ENCODE measurements at places on chromosomes 5 and 9.

DNA sequence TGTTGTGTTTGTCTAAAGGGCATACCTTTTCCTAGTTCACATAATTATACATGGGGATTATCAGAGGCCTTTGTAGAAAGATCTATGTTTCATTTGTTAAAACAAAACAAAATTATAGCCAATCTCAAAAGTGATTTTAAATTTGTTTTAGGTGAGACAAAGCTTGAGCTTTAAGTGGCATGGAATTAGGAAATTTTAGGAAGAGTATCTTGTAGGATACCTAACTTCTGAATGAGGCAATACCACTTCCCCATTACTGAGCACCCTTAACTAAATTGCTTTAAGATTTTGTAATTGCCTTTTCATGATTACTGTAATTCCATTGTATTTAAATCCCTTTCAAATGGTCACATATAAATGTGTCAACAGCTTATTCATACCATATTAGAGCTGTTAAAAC is 775.6 kb downstream of the NR2F1-AS1 start:
- H3K27ac ChIP-seq = no peak overlapping the region
- no peaks in the 10 kb centered on the region for H3K27me3 ChIP-seq
- DNase-seq = no peak
- no peaks in the 10 kb centered on the region for H3K4me1 ChIP-seq
- H3K36me3 ChIP-seq = no peaks in the 10 kb centered on the region

- no peaks in the 10 kb centered on the region for H3K27me3 ChIP-seq
- no peaks in the 10 kb centered on the region for H3K36me3 ChIP-seq
- H3K27ac ChIP-seq = no peak overlapping the region
- no peak overlapping the region for H3K4me3 ChIP-seq
These were observed 57.1 kb downstream of the HCN1 start for GRCh38 chr5:45639040-45639439.

GRCh38 chr5:135425641-135426040 is 21.5 kb downstream of the DCANP1 start:
- no peaks in the 10 kb centered on the region for H3K36me3 ChIP-seq
- H3K4me1 ChIP-seq = no peaks in the 10 kb centered on the region
- H3K27me3 ChIP-seq = peaks cover 5% of the 10 kb centered on the region
- no peak for DNase-seq
- H3K27ac ChIP-seq = no peak overlapping the region

GRCh38 chr9:6838158-6838557 is 80.4 kb downstream of the KDM4C start:
- no peak overlapping the region for H3K4me3 ChIP-seq
- H3K36me3 ChIP-seq = peaks cover 14% of the 10 kb centered on the region
- H3K27me3 ChIP-seq = no peaks in the 10 kb centered on the region

GRCh38 chr9:130500340-130501180 is 55.8 kb downstream of the ASS1 start:
- DNase-seq = no peak
- no peaks in the 10 kb centered on the region for H3K4me1 ChIP-seq
- no peak overlapping the region for H3K4me3 ChIP-seq

DNA sequence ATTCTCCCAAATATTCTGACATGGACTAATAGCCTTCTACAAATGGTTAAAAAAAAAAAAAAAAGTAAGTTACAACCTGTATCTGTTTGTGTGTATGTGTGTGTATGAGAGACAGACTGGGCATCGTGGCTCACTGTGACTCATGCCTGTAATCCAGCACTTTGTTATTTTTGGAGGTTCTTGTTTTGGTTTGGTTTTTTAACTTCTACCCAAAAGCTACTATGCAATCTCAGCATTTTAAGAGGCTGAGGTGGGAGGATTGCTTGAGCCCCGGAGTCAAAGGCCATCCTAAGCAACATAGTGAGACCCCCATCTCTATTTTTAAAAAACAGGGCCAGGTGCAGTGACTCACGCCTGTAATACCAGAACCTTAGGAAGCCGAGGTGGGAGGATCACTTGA is 17.6 kb upstream of the HAVCR1 start:
- H3K4me1 ChIP-seq = no peaks in the 10 kb centered on the region
- no peaks in the 10 kb centered on the region for H3K36me3 ChIP-seq
- H3K4me3 ChIP-seq = no peak overlapping the region
- no peak overlapping the region for H3K27ac ChIP-seq
